ENCODE measurements at places on chromosomes 1 and 21.

DNA sequence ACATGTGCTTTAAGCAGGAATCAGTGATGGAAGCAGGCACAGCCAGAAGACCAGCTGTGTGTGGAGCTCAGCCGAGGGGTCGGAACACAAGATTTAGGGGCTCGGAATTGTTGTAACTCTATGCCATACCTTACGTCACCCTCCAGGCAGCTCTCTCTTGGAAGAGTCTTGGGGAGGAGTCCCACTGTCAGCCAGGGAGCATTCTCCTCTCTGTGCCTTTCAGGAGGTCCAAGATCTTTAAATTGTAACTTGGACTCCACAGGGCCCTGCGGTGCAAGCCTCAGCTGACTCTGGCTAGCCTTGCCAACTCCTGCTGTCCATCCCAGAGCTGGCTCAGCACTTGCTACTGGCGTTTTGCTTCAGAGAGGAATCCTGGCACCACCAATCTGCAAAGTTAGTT is 26.4 kb upstream of the ROR1 start:
- DNase-seq, result no peak

- DNase-seq, result no peak
Measured at GRCh38 chr1:17682400-17682799, 72.7 kb upstream of the ACTL8 start.

DNA sequence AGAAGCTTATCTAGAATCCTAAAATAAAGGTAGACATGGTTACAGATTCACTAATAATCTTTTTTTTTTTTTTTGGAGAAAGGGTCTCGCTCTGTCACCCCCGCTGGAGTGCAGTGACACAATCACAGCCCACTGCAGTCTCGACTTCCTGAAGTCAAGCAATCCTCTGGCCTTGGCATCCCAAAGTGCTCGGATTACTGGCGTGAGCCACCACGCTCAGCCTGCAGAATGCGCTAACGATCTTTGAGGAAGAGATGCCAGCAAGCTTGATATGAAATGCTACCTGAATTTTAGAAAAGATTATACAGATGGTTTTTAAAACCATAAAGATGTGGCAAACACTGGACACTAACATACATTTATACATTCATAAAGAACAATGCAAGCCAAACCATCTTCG is 4.1 kb upstream of the GNPAT start:
- DNase-seq, result no peak

DNA sequence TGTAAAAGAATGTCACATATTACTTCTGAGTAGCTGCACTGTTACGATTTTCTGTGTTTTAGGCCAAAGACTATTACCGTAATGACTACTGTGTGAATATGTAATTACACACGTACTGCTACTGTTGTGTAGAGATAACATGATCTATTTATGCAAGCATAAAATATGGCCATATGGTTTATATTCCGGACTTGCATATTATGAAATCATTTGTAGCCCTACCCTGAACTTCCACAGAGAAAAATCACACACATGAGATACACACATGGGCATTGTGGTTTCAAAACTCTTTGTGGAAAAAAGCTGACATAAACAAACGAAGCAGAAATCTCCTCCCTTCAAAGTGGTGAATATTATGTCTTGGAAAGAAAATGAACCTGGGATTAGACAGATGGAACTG is 373.0 kb upstream of the ADAMTS5 start:
- no peak for DNase-seq

- no peak for DNase-seq
Measured at GRCh38 chr1:193368302-193368701, 181.9 kb upstream of the B3GALT2 start.

- no peak for DNase-seq
Measured at GRCh38 chr1:245686006-245686405, 531.2 kb downstream of the KIF26B start.

DNA sequence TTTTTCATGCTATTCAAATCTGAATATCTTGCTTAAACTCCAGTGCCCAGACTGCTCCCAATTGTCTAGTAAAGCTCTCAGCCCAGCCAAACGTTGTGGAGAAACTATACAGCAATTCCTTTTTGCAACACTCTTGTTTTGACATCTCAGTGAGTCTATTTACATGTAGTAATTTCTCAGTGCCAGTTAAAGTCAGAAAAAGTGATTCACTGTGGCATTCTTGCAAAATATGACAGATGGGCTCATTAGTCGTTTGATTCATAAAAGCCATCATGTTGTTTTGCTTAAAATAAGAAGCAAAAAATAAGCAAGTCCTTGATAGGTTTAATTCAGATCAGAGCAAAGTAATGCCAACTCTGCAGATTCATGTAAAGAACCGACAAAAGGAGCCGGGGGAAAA is 20.7 kb upstream of the TMPRSS15 start:
- DNase-seq, result no peak

Data from DMS153 (cell line).